AG09309 (cell line): ENCODE measurements at places on chromosomes 3 and 15.

DNA sequence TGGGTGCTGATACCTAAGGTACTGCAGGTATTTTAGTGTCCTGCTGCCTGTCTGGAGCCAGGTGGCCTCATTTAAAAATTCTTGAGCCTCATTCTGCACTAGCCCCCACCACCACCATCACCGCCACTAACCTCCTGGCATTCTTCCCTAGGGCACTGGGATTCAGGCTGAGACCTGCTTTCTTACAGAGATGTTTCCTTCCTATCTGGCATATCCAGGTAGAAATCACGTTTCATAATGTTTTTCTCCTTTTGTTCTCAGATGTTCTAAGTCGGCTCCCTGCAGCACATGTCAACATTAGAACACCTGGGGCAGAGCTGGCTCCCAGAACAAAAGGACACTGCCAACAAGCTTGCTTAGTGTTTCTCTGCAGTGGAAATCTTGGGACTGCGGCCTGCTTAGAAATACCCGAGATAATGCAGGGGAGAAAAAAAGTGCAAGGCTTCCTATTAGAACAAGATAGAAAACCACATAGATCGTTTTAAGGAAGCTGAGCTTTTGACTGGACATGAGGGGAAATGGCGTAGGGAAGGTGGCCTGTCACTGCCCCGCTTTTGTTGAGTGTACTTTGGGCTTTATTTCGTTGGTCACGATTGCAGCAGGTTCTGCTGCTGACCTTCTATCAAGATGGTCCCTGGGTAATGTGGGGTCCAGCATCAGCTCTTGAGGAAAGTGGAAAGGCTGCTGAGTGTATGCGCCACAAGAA is 59.6 kb upstream of the PPARG start:
- DNase-seq = no peak

DNA sequence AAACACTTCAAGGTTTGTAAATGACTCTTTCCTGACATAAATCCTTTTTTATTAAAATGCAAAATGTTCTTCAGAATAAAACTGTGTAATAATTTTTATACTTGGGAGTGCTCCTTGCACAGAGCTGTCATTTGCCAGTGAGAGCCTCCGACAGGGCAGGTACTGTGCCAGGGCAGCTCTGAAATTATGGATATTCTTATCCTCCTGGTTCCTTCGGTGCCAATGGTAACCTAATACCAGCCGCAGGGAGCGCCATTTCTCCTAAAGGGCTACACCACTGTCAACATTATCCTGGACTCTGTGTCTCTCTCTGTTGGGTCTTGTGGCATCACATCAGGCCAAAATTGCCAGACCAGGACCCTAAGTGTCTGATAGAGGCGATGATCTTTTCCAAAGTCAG is 33.0 kb downstream of the CHDH start:
- DNase-seq = no peak

DNA sequence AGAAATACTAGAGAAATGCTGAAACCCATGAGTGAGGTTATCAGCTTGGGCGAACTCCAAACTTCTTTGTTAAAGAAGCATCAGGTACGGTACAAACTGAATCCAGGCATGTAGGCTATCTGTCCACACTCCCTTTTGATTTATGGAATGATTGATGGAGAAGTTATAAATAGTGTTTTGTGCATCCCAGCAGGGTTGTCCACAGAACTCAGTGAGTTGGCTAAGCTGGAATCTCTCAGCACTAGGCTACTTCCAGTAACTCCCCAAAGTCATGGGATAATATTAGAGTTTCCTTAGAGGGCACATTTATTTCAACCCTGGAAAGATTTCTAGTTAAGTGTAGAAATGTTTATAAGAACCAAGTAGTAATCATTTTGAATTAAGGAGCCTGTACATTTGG is 186.2 kb upstream of the CRBN start:
- no peak for DNase-seq

GRCh38 chr3:31743331-31744089 is 210.8 kb downstream of the STT3B start:
- DNase-seq = no peak

- DNase-seq = peak; percentile 58
These were observed 174.0 kb downstream of the SUCNR1 start for GRCh38 chr3:152047465-152047864.

GRCh38 chr3:135788146-135788545 is 177.4 kb upstream of the PPP2R3A start:
- DNase-seq = no peak

- DNase-seq = peak; percentile 60
These were observed 332.5 kb upstream of the TBL1XR1 start for GRCh38 chr3:177529716-177530335.

DNA sequence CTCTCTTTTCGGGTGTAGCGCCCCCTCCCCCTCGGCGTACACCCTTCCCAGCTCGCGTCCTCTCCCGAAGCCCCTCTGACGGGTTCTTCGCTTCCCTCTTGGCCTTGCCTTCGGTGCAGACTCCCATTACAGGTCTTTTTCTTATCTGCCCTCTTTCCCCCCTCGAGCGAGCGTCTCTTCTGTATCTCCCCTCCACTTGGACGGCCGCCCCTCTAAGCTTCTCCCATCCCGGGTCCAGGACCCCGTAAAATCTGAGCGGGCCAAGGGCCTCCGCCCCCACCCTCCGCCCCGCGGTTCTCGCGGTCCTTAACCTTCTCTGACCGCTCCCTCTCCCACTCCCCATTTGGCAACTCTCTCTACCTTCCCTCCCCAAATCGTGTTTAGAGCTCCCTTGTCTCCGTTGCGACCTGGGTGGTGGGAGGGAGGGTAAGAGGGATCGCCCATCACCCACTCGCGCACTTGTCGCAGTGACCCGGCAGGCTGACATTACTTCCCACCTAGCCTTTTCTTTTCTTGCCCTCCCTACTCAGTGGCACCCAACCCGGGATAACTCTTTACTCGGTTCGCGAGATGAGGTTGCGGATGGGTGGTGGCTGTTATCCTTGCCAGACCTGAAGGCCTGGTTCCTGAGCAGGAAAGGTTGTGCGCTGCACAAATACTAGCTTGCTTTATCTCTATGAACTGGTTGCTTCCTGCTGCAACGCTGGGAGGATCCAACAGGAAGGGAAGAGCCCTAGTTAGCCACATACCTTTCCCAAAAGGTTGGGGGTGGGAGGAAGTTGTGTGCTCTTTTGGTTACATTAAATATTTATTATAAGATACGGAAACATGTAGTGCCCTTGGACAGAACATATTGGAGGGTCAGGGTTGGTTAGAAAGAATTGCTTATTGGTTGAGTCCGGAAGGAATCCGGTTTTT is 922 bp downstream of the RAB11A start:
- DNase-seq = no peak

DNA sequence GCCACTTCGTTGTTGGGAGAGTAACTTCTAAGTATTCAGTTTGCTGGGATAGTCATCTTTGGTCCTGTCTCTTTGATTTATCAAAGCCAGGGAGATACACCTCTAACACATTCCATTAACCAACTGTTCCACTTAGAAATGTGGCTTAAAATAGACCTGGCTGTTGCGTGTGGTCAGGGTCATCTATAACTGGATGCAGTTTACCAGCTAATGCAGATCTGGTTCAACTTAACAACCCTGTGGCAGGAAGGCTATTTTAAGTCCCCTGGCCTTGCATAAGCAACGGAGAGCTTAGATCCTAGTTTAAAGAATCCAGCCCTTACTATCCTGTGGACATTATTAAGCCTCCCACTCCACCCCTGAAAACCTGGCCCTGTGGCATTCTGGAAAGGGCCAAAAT is 28.1 kb upstream of the CAPN3 start:
- DNase-seq = no peak

GRCh38 chr3:168100777-168101492 is 5.2 kb upstream of the GOLIM4 start:
- DNase-seq = no peak

DNA sequence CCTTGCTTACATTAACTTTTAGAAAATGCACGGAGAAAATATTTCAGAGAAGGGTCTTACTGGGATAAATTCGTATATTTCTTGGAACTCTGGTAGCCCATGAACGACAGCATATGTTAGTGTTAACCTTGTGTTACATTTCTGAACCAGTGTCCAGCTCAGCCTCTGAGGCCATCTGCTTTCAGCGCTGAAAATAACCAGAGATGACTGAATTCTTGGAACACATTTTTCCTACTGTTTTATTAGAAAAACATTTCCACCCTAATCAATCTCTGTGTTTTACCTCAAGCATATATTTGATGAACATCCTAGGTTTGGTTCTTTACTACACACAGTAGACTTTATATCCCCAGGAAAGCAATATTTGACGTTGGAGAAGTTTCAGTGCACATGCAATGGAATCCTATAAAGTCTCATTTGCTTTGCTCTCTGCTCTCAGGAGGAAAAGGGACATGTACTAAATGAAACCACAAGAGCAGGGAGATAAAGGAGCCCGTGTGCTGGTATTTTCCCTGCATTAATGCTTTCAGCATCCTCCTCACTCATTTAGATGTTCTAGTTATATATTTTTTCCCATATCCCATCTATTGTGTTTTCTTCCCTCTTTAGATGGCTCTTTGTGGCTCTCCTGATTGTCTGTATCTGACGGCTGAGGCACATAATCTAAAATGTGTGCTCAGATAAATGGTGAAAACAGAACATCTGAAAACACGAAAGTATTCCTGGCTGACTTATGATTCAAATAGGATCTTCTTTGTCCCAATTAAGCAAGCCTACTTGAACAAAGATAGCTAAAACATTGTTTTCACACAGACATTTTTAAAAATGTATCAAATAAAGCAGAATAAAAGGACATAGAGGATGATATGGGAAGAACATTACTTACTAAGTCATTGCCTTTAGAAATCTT is 151.7 kb upstream of the KCNMB2 start:
- no peak for DNase-seq

GRCh38 chr3:71247958-71248335 is 335.6 kb downstream of the FOXP1 start:
- no peak for DNase-seq

DNA sequence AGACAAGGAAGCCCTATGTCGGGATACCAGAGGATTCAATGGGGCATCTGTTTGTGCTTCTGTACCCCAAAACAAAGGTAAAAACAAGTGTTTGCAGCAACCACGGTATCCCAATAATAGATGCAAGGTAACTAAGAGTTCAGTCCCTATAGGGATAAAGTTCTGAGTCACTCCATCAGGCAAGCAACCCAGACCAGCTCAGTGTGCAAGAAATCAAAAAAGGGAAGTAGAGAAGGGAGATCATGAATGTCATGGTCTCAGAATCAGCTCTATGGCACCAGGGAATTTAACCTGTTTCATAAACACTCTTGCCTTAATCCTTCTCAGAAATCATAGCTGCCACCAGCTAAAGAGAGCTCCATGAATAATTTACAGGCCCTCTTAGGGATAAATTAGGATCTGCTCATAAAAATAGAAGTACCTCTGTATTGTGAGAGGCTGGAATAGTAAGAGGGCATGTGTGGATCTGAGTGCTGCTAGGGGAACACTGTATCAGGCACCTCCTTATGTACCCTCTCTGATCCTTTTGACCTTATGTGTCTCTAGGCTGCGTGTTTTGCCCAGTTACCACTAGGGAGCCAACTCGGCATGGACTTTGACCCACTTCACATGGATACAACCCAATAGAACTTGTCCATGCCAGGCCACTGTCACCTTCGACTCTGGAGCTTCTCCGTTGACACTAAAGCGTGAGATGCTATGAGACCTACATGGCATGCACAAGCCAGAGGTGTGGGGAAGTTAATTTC is 754.6 kb downstream of the AGBL1 start:
- no peak for DNase-seq

DNA sequence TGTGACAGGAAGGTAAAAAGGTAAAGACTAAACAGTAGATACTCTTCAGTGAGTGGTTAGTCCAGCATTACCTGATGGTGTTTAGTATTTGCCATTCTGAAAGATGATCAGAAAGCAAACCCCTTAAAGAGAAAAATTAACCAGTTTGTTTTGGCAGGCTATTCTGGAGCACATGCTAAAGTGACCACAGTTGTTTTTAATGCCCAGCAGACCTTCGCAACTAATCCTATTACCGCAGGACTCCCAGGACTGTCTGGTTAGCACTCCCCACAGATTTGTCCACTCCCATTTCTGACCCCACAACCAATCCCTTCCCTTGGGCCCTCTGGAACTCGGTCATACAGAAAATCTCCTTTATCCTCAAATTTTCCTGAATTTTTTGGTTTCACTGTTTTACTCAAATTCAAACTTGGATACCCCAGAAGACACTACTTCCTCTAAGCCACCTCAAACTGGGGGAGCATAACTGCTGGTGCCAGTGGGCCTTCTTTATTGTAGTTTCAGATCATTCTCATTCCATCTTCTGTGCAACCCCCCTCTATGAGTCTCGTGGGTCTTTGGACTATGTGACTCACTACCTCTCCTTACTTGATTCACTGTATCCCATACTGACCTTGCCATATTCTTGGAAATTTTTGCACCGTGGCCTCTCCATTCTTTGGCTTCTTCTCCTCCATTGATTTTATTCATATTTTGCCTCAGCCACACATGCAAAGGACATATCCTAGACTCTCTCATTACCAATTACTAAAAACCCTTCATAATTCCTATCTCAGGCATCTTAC is 104.4 kb downstream of the RBMS3 start:
- DNase-seq = peak; percentile 52

- no peak for DNase-seq
These were observed 65.6 kb upstream of the SLC6A1 start for GRCh38 chr3:10926811-10927521.

GRCh38 chr3:161395115-161396012 is 24.0 kb upstream of the SPTSSB start:
- no peak for DNase-seq

- DNase-seq = no peak
These were observed at the start of gene CCR9 for GRCh38 chr3:45885979-45886705. CCR9 (plus strand) TSS chr3:45886543; CDS start chr3:45894934, 8,391 bp downstream.

GRCh38 chr3:2652386-2652785 is 457.8 kb downstream of the IL5RA start:
- DNase-seq = no peak

DNA sequence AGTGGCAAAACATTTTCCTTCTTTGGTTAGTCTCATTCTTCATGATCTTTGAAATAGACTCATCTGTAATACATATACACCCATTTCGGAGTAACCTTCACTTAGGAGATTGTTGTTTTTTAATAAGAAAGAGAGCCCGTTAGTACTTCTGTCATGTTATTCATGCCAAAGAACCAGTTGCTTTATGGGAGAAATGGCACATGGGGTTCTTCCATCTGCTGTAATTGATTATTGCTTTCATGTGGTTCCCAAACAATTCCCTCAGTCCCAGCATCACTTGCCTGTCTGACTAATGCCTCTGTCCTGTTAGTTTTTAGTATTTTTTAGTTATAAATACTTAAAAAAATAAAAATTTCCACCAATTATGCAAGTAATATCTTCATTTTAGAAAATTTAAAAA is 33.8 kb upstream of the FAH start:
- DNase-seq = no peak

- no peak for DNase-seq
These were observed 52.0 kb downstream of the PLCL2 start for GRCh38 chr3:16936676-16937230.
